A549 (cell line): ENCODE measurements at places on chromosomes 16 and 17.

DNA sequence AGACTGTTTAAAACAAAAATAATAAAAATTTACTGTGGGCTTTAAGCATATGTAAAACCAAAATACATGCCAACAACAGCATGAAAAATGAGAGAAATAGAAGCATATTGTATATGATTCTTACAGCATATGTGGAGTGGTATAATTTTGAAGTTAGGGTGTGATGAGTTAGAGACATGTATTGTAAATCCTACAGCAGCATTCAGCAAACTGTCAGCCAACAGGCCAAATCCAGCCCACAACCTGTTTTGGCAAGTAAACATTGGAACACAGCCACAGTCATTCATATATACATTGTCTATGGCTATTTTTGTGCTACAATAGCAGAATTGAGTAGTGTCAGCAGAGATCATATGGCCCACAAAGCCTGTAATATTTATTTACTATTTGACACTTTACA, 42.3 kb downstream of the ZNF18 start:
- no peak for DNase-seq

GRCh38 chr16:82664181-82664580, 37.4 kb downstream of the CDH13 start:
- DNase-seq = no peak

GRCh38 chr17:81179861-81180260, 13.8 kb upstream of the AATK start:
- DNase-seq = no peak

DNA sequence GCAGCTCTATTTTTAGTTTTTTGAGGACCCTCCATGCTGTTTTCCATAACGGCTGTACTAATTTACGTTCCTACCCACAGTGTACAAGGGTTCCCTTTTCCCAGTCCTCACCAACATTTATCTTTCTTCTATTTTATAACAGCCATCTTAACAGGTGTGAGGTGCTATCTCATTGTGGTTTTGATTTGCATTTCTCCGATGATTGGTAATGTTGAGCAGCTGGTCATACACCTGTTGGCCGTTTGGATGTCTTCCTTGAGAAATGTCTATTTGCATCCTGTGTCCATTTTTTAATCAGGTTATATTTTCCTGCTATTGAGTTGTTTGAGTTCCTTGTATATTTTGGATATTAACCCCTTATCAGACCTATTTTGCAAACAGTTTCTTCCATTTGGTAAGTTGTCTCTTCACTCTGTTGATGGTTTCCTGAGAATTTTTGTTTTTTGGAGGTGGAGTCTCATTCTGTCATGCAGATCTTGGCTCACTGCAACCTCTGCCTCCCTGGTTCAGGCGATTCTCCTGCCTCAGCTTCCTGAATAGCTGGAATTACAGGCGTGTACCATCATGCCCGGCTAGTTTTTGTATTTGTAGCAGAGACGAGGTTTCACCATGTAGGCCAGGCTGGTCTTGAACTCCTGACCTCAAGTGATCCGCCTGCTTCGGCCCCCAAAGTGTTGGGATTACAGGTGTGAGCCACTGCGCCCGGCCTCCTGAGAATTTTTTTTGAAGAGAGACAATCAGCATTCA, 279.6 kb downstream of the SNX29 start:
- no peak for DNase-seq

DNA sequence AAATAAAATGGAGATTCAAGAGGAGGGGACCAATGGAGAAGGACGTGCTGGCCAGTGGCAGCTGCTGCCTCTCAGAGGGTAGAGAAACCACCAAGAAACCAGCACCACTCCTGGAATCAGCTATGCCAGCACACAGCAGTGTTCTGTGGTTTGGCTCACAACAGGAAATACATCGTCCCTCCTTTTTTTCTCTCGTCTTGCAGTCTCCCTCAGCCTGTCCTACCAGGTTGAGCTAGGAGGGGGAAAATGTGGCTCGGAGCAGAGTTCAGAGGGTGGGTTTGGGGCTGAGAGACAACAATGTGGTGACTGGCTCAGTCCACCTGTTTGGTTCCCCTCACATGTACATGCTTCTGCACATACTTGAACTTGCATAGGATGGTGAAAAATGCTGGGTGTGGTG, 19.9 kb upstream of the SLC16A5 start:
- DNase-seq = no peak

DNA sequence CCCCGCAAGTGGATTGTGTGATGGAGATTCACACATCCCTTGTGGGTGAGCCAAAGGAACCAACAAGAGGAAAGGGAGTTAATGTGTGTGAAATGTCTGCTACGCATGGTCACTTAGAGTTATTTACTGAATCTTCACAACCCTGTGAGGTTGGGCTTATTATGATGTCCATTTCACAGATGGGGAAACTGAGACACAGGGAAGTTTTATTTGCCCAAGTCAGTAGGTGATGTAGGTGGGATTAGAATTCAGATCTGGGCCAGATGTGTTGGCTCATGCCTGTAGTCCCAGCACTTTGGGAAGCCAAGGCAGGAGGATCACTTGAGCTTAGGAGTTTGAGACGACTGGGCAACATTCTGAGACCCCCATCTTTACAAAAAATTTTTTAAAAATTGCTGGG, 11.6 kb upstream of the DLX4 start:
- DNase-seq = no peak

GRCh38 chr17:75417054-75417580, 11.6 kb upstream of the GRB2 start:
- DNase-seq = no peak

DNA sequence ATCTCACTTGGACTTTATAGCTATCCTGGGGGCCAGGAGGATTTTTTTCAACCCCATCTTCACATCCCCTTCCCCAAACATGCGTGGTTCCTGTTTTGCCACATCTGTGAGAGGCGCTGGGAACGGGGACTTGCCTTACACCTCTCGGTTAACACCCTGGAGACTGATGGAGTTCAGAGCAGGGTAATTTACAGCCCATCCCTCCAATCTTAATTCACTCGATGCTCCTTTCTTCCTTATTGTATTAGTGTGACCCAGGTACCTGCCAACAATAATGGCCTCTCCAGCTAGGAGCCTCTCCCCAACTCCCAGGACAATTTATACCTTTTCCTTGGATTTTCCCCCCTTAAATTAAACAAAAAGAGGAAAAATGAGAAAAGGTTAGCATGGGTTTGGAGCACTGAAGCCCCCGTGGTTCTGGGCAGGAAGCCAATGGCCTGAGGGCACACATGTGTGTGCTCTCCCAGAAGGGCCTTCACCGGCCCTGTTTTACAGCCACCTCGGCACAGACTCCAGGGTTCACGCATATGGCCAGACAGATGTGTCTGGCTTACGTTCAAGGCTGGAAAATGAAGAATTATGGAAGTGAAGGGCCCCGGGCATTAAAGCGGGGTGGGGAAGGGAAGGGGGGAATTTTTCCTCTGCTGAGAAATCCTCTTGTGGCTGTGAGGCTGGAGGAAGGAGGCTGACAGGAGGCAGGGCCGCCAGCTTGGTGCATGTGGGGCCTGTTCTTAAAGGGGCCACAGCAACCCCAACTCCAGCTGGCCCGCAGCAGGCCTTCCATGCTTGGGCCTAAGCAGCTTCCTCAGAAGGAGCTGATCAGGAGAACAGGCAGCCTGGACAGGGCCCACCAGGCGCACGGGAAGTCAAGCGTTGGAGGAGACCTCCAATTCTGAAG, 21.4 kb downstream of the HIC1 start:
- no peak for DNase-seq

GRCh38 chr16:14186007-14186794, 115.1 kb downstream of the MRTFB start:
- no peak for DNase-seq

- no peak for DNase-seq
Observed at GRCh38 chr16:21628772-21629171, 23.6 kb downstream of the IGSF6 start.

DNA sequence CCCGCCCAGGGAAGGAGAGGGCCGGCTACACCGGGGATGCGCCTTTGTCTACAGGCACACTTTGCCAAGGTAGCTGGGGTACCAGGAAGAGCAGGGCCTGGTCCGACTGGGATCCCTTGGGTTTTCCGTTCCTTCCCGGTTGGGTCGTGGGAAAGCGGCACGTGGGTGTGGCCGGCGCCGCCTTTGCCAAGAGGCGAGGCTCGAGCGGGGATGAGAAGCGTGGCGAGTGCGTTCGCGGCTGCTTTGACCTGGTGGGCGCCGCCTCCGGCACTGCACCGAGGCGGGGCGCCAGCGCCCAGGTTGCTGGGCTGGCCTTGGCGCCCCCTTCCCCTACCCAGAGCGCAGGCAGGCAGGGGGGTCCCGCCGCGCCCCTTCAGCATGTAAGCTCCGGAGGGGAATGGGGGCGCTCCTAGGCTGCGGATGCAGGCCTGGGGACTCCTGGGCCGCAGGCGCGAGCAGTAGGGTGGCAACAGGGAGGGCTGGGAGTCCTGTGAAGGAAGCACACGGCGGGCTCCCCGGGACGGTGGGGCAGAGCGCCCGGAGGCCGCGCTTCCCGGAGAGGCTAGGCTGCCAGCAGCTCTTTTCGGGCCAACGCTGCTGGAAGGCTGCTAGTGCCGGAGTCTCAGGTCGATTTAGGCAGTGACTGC, 2.0 kb downstream of the HAS3 start:
- no peak for DNase-seq

DNA sequence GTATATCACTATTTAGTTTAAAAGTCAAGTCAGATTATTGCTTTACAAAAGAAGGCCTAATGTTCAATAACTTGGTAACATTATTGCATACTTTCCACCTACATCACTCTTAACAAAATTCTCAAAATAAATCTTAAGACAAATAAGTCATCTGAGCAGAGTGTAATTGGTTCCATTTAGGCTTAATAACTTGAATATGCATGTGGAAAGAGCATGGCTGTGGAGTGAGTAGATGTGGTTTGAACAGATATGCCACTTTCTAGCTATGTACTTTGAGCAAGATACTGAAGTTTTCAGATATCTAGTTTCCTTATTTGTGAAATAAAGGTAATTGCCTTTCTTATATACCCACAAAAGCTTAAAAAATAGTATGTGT, 6.7 kb upstream of the EVI2A start:
- DNase-seq = no peak

- DNase-seq = no peak
Observed at GRCh38 chr17:32266051-32266388, 388 bp downstream of the RHBDL3 start.

- DNase-seq = no peak
Observed at GRCh38 chr16:56352351-56353053, 72.8 kb downstream of the AMFR start.

GRCh38 chr17:10290041-10290440, 82.8 kb downstream of the MYH13 start:
- no peak for DNase-seq

DNA sequence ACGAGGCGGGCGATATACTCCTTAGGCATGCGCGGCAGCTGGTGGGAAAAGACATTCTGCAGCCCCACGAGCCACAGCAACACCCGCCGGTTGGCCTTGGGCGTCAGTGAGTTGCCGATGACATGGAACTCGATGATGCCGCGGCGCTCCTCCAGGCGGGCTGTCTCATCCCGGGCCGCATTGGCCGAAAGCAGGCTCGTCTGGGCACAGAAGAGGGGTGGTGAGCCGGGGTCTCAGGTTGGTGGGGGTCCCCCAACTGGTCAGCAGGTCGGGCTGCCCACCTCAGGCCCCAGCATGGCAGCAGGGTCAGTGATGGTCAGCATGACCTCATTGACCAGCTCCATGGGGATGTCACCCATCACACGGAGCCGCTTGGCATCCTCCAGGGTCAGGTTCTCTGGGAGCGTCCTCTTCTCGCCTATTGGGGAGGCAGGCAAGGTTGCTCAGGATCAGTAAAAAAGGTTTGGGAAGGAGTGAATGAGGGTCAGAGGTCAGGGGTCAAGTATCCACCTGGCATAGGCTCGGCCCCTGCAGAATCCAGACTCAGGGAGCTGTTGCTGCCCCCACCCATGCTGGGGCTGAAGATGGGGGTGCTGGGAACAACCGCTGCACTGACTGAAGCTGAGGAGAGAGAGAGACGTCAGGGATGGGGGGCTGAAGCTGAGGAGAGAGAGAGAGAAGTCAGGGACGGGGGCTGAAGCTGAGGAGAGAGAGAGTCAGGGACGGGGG, 3.6 kb downstream of the KAT2A start:
- DNase-seq = no peak

- DNase-seq = no peak
Observed at GRCh38 chr17:41393294-41393693, 4.1 kb downstream of the KRT31 start.

DNA sequence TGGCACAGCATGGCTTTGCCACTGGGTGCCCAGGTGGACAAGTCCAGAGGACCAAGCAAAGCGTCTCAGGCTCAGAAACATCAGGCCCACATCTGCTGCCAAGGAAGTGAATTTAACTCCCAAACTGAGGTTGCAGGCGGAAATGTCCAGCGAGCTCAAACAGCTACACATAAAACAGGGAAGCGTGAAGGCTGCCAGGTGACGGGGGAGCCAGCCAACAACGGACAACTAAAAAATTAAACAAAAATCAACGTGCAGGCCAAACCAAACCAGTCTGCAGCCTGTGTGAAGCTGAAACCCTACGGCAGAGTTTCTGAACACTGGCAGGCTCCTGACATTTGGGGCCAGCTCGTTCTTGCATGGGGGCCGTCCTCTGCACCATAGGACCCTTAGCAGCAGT, 2.5 kb downstream of the TK1 start:
- DNase-seq = no peak

- DNase-seq = no peak
Observed at GRCh38 chr17:79835953-79836509, 3.2 kb downstream of the CBX4 start.

GRCh38 chr16:12675852-12676251, 127.8 kb downstream of the CPPED1 start:
- DNase-seq = peak; percentile 38

DNA sequence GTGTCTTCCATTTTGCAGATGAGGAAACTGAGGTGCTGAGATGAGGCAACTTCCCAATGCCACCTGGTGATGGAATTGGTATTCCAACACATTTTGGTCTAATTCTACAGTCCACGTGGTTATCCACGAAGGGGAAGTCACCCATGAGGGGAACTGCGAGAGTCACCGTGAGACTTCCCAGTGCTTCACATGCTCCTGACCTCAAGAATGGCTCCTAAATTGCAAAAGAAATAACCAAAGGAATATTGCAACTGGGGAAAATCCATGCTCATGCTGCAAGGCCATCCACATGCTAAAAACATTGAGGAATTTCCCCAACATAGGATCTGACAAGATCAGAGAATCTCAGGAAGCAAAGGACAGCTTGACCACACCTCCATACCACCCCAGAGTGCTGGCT, 153.9 kb downstream of the HS3ST3B1 start:
- DNase-seq = no peak

GRCh38 chr17:78539781-78540180, 37.4 kb downstream of the DNAH17 start:
- no peak for DNase-seq

DNA sequence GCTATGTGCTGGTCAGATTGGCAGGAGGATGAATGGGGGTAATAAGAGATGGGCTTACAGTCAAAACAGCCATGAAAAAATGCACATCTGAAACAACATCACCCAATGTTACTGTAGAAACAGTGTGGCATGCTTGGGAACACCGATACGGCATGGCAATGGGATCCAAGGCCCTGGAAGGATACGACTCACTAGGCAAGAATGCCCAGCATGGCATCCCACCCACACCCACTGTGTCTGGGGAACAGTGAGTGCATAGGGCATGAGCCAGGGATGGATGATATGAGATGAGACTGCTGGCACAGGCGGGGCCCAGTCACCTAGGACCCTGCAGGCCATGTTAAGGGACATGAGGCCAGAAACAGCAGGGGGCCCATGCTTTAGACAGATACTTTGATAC, 11.5 kb downstream of the TRIM25 start:
- peak; percentile 69 for DNase-seq
